Naive thymus-derived CD4-positive, alpha-beta T cell (primary cell): ENCODE measurements at places on chromosomes 7 and 10.

- DNase-seq = no peak
Observed at GRCh38 chr7:139557857-139558581, 34.5 kb downstream of the CLEC2L start.

- DNase-seq = no peak
Observed at GRCh38 chr7:93799750-93800357, 90.7 kb downstream of the TFPI2 start.

DNA sequence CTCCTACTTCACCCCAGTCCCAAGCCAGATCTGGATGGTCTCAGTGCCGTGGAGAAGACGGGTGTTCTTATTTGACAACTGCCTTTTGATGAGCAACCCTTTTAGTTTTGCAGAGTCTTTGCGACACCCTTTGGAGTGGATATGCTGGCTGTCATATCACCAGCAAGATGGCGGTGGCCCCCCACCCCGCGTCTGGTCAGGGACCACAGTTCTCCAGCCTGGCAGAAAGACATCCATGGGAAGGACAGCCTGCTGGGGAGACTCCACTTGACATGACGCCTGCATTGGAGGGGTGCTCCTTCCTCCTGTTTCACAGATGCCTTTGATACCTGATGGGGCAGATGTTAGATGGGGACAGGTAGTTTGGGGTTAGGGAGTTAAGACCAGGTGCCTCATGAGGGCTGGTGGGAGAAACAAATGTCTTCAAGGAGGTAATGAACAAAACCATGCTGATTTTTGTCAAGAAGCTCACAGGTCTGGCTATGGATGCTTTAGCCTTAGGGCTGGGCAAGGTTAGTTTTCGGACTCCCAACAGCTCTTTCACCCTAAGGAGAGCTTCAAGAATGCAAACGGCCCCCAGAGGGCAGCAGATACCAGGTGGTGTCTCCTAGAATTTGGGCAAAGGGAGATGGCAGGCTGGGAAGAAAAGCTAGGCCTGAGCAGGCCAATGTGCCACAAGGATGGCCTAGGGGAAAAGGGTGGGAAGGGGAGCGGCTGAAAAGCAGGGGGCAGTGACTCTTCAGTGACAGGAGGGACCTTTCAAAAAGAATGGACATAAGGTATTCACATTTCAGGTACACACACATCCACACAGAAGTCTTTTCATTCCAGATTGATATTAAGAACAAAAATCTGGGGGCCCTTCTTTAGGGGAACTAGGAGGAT, 95.2 kb downstream of the CLEC2L start:
- peak; percentile 41 for DNase-seq

DNA sequence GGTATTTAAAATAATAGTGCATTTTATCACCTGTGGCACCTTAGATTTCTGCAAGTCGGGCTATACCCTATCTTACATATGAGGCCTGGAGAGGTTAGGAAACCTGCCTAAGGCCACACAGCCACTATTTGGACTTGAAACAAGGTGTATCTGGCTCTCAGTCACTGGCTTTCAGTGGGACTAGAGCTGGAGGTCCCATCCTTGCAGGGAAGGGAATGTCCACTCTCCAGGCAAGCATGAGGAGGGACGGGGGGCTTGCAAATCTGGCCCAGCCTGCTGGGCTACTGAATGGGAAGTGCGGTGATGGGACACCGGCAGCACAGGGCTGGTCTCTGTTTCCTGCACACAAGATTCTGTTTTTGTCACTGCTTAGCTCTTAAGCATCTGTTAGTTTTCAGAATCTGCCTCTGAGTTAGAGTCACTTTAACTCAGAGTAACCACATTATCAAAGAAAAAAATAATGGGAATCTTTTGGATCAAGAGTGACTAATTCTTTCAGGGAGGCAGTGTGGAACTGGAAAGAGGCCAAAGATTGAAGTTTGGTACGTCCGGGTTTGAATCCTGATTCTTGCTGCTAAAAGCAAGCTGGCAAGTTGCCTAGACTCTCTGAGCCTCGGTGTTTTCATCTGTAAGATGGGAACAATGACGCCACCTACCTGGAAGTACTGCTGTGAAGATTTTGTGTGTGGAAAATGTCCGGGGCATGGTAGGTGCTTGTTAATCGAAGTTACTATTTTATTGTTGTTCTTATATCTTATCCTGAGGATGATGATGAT, 33.8 kb upstream of the HABP2 start:
- no peak for DNase-seq

DNA sequence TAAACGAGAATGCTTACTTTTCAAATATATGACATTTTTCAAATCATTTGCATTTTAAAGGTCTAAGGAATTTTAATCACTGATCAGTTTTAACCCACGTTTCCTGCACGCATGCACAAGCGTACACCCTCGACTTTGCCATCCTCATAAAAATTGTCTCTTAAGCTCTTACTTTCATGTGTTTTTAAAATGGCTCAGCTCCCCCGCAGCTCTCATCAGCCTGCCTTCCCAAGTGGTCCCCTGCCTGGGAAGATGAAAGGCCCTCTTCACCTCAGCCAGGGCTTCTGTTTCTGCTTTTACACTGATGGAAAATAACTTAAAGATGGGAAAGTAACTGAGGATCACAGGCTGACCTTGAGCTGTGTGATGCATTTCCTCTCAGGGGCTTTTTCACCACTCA, 131.6 kb upstream of the LSM8 start:
- no peak for DNase-seq

- DNase-seq = no peak
Observed at GRCh38 chr10:131143425-131144165, 167.9 kb downstream of the TCERG1L start.

GRCh38 chr7:79923953-79924352, 210.7 kb upstream of the GNAI1 start:
- DNase-seq = no peak

DNA sequence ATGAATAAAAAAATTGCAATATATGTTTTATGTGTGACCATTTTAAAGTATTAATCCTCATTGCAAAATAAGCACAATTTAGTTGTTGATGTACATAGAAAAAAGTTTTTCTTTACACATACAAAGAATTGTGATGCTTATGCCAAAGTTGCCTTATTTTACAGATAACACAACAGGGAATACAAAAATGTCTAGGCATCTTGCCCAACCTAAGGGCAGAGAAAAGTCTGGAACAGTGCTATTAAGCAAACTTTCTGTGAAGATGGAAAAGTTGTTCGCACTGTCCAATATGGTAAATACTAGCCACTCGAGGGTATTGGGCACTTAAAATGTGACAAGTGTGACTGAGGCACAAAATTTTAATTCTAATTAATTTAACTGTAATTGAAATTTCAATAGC, 190.2 kb upstream of the HGF start:
- DNase-seq = no peak
